ENCODE measurements at places on chromosomes 7 and 10.

DNA sequence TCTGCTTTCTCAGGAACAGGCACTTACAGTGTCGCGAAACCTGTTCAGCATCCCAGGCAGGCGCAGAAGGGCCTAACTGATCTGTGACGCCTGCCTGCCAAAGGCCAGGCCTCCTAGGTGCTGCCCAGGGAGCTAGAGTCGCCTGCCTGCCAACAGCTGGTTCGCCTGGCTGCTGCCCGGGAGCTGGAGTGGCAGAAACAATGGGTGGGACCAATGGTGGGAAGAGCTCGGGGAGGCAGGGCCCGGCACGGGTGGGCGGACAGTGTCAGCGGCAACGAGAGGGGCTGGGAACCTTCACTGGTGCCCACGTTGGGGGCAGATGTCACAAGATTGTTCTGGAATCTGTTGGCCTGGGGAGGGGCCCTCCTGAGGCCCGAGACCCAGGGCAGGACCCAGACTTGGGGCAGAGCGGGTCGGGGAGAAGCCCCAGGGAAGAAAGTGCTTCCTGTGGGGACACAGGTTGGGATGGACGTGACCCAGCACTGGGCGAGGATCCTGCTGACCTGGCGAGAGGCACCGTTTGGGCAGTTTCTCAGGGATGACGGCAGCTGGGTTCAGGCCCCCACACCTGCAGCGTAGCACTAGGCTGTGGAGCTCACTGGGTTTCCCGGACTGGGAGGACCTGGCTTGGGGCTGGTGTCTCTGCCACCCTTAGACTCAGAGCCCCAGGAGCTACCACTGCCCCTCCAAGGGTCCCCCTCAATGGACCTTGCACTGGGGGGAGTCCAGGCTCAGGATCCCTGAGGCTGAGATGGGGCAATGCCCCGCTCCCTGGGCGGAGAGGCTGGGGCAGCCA, 181.8 kb downstream of the ELFN1 start:
- DNase-seq, result no peak

DNA sequence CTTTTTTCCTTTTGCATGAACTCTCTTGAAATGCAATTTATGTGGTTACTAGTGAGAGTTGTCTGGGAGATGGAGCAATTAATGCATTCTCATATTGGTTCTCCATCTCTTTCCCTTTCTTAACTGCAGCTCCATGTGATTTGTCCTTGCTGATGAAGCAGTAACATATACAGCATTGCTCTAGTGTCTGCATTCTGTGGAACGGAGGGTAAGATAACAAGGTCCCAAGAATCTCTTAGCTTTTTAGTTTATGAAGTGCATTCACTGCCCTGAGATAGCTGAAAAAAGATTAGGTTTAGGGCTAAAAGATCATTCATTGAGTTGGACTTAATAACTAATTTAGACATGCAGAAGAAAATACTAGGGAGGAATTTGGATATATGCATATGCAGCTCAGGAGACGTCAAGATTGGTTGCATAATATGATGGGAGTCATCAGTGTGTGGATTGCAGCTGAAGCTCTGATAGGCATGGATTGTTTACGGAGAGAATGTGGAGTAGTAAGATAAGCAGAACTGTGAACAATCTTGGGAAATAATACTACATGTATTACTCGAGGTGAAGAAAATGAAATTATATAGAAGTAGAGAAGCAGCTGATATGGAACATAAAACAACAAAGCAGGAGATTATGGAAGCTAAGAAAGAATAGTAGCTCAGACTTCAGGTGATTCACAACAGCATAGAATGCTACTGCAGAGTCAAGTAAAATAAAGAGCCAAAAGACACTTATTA, 404.7 kb downstream of the ARL4A start:
- DNase-seq, result no peak

DNA sequence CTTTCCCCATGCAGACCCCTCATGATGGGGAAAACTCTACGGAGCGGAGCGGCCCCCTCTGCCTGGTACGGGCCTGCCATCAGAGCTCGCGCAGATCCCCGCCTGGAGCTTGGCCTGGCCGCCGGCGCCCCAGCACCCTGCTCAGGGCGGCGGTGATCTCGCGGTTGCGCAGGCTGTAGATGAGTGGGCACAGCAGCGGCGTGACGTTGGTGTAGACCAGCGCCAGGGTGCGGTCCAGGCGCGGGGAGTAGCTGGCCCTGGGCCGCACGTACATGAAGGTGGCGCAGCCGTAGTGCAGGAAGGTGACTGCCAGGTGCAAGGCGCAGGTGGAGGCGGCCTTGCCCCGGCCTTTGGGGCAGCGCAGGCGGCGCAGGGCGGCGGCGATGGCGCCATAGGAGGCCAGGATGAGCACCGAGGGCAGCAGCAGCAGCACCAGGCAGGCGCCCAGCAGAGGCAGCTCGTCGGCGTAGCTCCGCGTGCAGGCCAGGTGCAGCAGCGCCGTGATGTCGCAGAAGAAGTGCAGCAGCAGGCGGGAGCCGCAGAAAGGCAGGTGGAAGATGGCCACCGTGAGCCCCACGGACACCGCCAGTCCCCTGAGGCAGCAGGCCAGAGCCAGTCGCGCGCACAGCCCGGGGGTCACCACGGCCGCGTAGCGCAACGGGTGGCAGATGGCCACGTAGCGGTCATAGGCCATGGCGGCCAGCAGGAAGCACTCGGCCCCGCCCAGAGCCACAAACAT, 33.4 kb downstream of the TAS2R41 start:
- DNase-seq, result no peak

- no peak for DNase-seq
These were observed 330.2 kb upstream of the FZD8 start for GRCh38 chr10:35972275-35972674.

- DNase-seq, result no peak
These were observed 17.8 kb upstream of the GPAM start for GRCh38 chr10:112201334-112201733.

DNA sequence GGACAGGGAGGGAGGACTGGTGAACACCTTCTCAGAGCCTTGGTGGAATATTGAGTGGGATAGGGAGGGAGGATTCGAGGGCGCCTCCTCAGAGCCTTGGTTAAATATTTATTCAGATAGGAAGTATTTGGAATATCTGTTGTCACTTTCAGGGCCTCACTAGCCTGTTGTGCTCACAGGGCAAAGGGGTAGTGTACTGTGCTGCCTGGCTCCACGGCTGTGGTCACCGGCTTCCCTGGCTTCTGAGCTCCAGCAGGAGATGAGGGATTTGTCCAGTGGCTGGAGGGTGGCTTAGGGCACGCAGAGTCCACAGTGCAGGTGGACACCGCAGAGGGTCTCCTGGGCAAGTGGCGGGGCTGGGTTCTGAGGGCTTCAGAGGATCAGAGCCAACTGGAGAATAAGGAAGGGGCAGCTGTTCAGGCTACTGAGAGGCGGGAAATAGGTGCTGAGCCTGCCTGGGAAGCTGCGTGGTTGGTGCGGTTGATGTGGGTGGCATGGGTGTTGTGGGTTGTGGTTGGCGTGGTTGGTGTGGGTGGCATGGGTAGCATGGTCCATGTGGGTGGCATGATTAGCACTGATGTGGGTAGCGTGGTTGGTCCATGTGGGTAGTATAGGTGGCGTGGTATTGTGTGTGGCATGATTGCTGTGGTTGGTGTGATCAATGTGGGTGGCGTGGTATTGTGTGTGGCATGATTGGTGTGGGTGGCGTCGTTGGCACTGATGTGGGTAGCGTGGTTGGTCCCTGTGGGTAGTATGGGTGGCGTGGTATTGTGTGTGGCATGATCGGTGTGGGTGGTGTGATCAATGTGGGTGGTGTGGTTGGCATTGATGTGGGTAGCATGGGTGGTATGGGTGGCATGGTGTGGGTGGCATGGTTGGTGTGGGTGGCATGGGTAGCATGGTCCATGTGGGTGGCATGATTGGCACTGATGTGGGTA, 16.7 kb downstream of the INPP5A start:
- DNase-seq, result no peak

- DNase-seq, result no peak
These were observed 58.0 kb upstream of the PAX2 start for GRCh38 chr10:100687143-100688003.

DNA sequence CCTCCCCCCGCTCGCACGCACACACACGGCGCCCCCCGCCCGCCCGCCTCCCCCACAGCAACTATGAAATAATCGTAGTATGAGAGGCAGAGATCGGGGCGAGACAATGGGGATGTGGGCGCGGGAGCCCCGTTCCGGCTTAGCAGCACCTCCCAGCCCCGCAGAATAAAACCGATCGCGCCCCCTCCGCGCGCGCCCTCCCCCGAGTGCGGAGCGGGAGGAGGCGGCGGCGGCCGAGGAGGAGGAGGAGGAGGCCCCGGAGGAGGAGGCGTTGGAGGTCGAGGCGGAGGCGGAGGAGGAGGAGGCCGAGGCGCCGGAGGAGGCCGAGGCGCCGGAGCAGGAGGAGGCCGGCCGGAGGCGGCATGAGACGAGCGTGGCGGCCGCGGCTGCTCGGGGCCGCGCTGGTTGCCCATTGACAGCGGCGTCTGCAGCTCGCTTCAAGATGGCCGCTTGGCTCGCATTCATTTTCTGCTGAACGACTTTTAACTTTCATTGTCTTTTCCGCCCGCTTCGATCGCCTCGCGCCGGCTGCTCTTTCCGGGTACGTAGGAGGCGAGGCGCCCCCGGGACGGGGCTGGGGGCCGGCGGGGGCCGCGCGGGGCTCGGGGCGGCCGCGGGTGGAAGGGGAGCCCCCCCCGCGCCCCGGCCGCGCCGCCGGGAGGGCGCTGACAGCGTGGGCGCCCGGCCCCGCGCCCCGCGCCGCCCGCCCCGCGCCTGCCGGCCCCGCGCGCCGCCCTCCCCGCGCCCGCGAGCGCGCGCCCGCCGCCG, 441 bp downstream of the BMI1 start:
- DNase-seq, result peak; percentile 76

DNA sequence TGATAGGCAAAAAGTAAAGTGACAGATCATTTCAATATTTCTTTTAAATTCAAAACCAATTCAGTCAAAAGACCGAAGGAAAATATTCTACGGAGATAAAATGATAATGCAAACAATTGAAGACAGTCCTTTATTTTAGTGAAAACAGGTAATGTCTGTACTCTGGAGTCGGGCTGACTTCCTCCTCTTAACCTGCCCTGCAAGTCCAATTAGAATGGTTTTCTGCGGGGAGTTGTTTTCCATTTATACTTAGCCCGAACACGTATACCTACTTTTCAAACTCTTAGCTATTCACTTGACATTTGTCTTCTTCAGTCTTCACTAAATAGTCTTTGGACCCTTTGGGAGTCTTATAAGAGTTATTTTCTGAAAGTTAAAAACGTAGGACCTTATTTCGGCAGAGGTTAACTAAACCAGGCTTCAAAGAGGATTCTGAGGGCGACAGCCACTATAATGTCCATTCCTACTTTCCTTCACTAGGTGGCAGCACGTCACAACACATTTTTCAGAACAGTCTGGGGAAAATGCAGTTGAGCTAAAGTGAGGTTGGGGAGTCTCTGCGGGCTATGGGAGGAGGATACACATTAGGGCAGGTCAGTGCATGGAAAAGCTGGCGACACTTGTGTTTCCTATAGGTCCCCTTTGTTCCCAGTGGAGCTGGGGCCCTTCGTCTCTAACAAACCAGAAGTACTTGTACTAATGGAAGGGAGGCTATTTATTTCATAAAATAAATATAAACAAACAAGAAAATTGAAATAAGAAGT, 472.0 kb downstream of the KCNMA1 start:
- DNase-seq, result peak; percentile 64

DNA sequence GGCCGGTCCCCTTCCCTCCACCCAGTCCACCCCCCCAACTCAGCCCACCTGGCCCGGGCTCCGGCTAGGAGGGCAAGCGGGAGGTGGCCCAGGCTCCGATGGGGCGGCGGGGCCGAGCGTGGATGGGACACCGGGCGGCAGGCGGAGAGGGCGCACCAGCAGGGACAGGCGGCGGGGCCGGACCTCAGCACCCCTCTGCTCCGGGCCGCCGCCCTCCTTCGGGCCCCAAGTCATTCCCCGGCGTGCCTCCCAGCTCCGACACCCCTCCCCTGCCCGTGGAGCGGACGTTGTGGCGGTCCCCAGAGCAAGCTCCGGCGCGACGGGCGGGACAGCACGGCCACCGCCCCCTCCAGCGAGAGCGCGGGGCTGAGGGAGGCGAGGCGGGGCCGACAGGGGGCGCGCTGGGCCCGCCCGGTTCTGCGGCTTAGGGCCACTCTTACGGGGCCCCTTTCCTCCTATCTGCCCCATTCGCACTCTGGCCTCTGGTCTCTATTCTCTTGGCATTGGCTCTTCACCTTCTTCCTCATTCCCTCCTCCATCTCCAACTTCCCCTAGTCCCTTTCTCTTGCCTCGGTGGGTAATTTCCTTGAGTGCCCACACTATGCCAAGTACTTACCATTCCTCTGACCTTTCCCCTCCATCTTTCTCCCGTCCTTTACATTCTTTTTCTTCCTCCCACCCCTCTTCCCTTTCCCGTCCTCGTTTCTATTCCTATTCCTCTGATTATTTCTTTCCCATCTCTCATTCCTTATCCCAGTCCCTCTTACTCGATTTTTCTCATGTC, 701 bp upstream of the GBX1 start:
- no peak for DNase-seq

DNA sequence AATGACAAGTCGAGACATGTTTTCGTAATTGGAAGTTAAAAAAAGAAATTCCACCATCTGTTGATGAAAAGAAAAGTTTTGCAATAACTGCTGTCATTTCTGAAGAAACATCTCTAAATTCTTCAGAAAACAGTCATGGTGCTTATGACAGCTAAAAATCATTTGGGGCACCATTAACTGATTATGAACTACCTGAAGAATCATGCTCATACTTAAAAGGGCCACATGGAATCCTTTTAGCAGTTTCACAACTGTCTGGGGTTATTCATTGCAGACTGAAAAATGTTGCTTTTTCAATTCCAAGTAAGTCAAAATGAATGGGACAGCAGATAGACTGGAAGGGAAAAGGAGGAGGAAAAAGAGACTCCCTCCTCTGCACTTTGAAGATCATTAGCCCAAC, 134.2 kb downstream of the CHN2 start:
- DNase-seq, result peak; percentile 64

DNA sequence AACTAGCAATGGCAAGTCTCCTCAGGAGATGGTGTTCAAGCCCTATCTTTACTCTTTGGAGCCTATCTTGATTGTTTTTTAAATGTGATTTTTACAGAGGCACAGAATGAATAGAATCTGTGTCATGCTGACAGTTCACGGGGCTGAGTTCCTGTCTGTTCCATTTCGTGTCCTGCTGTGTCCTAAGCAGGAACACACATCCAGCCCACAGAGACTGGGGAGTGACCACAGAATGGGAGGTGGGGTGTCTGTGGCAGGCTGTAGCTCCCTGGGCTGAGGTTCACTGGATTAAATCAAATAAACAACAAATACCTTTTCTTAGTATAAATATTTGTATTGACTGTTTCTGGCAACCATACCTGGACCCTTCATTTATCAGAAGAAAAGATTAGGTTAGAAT, 73.4 kb upstream of the CARD11 start:
- no peak for DNase-seq

- DNase-seq, result no peak
These were observed 244.1 kb downstream of the PTEN start for GRCh38 chr10:88107296-88108097.

DNA sequence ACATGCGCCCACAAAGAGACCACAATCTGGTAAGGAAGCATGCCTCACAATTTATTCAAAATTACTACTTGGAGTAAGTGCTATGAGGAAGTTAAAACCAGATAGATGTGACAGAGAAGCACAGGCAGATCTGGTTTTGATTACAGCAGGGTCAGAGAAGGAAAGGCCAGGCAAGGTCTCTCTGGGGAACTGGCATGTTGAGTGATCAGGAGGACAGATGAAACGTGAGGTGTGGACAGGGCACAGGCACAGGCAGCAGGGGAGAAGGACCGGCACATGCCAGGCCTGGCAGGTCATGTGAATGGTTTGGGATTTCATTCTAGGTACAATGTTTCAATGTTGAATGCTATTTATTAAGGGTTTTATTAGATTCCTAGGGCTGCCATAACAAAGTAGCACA, 51.6 kb downstream of the GPAM start:
- DNase-seq, result no peak
